ENCODE measurements at places on chromosomes 1 and 21.
A peak's percentile ranks its signal among the peaks of the same experiment; 100 is the strongest.

- DNase-seq: no peak
These were observed 7.5 kb upstream of the CYP4A11 start for GRCh38 chr1:46948629-46949416.

GRCh38 chr1:179881642-179882252 is 338 bp upstream of the TOR1AIP1 start:
- DNase-seq: no peak

DNA sequence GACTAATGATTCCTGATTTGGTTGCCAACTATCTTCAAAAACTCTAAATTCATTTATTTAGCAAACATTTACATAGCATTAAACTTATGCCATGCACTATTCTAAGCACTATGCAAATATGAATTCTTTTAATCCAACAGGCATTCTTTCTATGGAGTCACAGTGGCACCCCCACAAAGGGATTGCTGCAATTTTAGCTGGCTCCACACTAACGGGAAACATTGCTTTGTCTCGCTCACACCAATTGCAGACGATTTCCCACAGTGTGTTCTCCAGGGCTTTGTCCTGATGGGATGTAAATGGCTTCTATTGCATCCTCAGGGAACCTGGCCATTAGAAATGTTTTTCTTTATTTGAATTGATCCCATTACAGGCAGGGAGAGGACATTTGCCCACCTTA is 259.1 kb downstream of the BARHL2 start:
- DNase-seq: no peak

GRCh38 chr1:63705078-63705477 is 68.7 kb upstream of the ROR1 start:
- no peak for DNase-seq

GRCh38 chr21:38850277-38850951 is 44.7 kb downstream of the ETS2 start:
- DNase-seq: no peak

- DNase-seq: no peak
These were observed 74.6 kb downstream of the DPT start for GRCh38 chr1:168654198-168654915.

DNA sequence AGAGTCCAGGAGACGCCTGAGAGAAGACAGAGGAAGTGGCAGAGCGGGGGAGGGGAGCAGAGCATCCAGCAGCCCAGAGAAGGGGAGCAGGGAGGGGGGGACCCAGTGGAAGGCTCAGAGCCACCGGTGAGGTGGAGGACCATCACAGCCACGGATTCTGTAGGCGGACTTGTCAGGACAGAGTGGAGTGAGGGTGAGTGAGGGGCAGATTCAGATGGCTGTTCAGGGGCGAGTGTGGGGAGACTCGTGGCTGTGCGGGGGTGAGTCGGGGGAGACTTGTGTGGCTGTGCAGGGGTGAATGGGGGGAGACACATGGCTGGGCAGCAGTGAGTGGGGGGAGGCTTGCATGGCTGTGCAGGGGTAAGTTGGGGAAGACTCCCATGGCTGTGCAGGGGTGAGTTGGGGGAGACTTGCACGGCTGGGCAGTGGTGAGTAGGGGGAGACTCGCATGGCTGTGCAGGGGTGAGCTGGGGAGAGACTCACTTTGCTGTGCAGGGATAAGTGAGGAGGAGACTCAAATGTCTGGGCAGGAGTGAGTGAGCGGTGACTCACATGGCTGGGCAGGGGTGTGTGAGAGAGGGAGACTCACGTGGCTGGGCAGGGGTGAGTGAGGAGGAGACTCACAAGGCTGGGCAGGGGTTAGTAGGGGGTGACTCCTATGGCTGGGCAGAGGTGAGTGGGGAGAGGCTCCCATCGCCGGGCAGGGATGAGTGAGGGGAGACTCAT is 56.8 kb upstream of the ABCG1 start:
- DNase-seq: no peak

GRCh38 chr1:228289996-228290881 is 82.4 kb downstream of the OBSCN start:
- DNase-seq: no peak

- no peak for DNase-seq
These were observed 67.8 kb upstream of the BCL10 start for GRCh38 chr1:85344256-85344694.

- no peak for DNase-seq
These were observed 36.9 kb upstream of the QSOX1 start for GRCh38 chr1:180117764-180118116.

- DNase-seq: no peak
These were observed 83.4 kb upstream of the KCNE2 start for GRCh38 chr21:34280389-34280795.

DNA sequence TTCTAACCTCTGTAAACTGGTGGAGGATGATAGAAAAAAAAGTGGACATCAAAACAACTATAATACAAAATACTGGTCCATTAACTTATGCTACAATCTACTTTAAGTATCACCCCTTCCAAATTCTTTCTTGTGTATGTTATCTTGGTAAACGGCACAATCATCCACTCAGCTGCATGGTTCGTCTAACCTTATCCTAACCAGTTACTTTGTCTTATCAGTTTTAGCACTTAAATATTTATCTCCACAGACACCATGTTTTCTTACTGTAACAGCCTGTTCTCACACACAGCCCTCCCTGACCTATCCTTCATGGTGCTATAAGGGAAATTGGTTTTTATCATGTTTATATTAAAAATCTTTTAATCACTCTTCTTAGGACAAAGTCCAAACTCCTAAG is 157.2 kb downstream of the PTGER3 start:
- no peak for DNase-seq

- DNase-seq: no peak
These were observed 83.6 kb downstream of the SLC66A1 start for GRCh38 chr1:19395678-19396192.

GRCh38 chr21:38170283-38170682 is 86.5 kb upstream of the KCNJ15 start:
- peak; percentile 1 for DNase-seq

Measured in activated naive CD4-positive, alpha-beta T cell (primary cell).